ENCODE measurements at places on chromosomes 16 and 17.

GRCh38 chr17:39568702-39569101, 39.0 kb downstream of the NEUROD2 start:
- no peak for DNase-seq

GRCh38 chr16:89923640-89924296, 626 bp downstream of the TUBB3 start:
- peak; percentile 88 for DNase-seq

DNA sequence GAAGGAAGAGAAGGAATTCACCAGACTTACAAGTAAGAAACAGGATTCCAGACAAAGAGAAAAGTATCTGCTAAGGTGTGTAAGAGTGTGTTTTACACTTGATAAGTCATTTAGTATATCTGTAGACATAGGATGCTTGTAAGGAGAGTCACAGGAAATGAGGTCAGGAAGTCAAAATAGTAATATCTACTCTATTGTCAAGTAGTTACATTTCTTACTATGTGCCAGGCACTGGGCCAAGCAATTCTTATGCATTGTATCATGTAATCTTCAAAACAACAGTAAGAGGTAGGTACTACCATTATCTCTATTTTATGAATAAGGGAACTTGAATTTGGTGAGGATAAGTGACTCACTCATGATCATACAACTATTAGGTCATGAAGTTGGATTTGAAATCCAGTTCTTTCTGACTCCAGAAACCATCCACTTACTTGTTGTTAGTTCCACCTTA, 129.1 kb downstream of the SNX11 start:
- DNase-seq = no peak

GRCh38 chr16:68732042-68732680, 4.9 kb upstream of the CDH1 start:
- peak; percentile 21 for DNase-seq

DNA sequence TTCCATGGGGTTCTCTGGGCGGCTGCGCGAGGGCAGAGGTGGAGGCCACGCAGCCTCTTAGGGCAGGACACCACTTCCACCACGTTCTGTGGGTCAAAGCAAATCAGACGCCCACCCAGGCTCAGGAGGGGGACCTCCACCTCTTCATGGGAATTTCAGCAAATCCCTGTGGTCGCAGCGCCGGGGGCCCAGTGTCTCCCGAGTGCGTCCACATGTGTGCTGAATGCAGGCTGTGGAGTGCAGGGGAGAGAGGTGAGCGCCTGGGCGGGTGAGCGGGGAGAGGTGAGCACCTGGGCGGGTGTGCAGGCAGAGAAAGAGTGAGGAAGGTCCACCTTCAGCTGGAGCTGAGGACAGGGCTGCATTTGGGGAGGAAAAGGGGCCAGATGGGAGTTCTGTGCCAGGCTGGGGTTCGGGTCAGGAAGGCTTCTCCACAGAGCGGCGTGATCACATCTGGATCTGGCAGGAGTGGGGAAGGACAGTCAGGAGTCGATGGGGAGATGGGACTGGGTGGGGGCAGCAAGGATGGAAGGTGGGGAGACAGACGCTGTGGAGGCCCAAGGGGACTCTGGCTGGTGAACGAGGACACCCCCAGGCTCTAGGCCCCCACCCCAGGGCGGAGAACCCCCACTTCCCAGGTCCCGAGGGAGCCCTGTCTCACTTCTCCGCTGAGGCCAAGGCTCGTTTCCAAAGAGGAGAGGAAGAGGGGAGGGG, 36.8 kb upstream of the CBFA2T3 start:
- DNase-seq = no peak

DNA sequence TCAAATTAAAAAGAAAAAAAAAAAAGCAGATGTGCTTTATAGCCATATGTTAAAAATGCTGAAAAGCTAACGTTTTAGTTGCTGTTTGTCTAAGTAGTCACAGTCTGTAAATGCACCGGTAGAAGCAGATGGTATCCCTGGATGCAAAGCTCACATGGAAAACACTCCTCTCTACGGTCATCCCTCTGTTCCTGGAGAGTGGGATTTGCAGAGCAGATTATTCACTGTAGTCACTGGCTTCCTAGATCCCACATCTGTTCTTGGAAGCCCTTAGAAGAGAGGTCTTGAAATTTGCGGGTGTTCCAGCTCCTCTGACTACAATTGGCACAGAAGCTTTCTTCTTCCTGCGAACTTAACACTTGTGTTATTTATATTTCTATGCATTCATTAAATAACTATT, 186.6 kb downstream of the PMP22 start:
- DNase-seq = no peak

- no peak for DNase-seq
Observed at GRCh38 chr17:78375401-78376151, 2.9 kb upstream of the PGS1 start.

Data from NCI-H146 (cell line).